OCI-LY7 (cell line): ENCODE measurements at places on chromosomes 4 and X.

DNA sequence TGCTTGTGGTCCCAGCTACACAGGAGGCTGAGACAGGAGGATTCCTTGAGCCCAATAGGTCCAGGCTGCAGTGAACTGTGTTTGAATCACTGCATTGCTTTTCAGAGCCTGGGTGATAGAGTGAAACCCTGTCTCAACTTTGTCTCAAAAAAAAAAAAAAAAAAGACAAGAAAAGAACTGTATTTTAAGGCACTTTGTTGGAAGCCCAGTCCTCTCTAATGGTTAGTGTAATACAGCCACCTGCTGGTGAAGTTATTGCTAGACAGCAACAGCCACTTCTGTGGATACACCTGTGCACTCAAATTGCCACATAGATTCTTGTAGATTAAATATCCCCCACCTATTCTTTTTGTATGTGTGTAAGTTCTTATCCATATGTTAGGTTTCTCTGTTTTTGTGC lies 10.1 kb upstream of the FGG start:
- DNase-seq: peak; percentile 66

DNA sequence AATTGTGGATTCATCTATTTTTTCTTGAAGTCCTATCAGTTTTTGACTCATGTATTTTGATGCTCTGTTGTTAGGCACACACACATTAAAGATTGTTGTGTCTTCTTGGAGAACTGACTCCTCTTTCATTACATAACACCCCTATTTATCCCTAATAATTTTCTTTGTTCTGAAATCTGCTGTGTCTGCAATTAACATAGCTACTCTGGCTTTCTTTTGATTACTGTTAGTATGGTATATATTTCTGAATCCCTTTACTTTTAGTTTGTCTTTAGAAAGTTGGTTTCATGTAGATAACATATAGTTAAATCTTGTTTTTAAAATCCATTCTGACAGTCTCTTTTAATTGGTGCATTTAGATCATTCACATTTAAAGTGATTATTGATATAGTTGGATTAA lies 5.1 kb upstream of the PJA1 start:
- no peak for DNase-seq

- DNase-seq: no peak
These were observed 69.1 kb downstream of the HS3ST1 start for GRCh38 chr4:11359591-11359990.

GRCh38 chr4:136002316-136002715 lies 1530.0 kb downstream of the PCDH18 start:
- DNase-seq: no peak

GRCh38 chr4:73575660-73576059 lies 44.6 kb downstream of the RASSF6 start:
- no peak for DNase-seq

- DNase-seq: peak; percentile 32
These were observed 162.8 kb downstream of the PPP1R2C start for GRCh38 chrX:42615161-42615563.

- DNase-seq: no peak
These were observed 56.9 kb downstream of the SERTM2 start for GRCh38 chrX:111568354-111568753.

- peak; percentile 42 for DNase-seq
These were observed 1.5 kb downstream of the ACSL1 start for GRCh38 chr4:184824081-184824775.

- DNase-seq: no peak
These were observed 48.4 kb downstream of the MTM1 start for GRCh38 chrX:150616863-150617198.

GRCh38 chr4:48369771-48370170 lies 28.4 kb downstream of the SLAIN2 start:
- no peak for DNase-seq

- no peak for DNase-seq
These were observed 44.9 kb upstream of the SLC25A31 start for GRCh38 chr4:127685292-127685691.

DNA sequence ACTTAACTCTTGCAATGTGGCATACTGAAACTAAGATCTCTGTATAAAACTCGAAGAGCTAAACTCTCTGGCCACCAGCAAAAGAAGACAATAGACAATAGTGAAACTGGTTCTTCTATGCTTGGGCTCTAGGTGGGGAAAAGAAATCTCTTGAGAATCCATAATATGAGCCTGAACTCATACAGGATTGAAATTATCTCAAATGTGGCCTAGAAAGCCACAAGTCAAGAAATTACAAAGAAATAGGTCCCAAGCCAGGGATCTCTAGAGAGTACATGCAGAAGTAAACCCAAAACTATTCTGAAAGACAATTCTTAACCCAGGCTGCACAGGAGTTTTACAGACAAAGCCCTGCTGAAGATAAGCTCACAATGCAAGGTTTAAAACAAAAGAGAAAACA lies 127.4 kb downstream of the ANAPC10 start:
- DNase-seq: no peak

DNA sequence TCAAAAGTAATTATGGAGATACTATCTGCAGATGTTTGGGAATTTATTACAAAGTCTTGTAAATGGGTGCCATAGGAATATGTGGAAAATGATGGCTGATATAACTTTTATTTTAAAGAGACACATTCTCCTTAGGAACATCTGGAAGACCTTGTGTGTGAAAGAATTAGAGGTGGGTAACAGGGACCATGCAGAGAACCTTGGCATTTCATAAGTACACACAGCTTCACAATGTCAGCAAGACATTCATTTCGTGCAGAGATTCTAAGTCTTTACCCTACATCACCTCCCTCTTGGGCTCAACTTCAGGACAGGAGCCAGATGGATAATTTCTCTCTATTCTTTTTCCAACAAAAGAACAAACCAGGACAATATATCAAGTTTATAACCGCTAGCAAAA lies 458.1 kb upstream of the INTU start:
- DNase-seq: no peak

DNA sequence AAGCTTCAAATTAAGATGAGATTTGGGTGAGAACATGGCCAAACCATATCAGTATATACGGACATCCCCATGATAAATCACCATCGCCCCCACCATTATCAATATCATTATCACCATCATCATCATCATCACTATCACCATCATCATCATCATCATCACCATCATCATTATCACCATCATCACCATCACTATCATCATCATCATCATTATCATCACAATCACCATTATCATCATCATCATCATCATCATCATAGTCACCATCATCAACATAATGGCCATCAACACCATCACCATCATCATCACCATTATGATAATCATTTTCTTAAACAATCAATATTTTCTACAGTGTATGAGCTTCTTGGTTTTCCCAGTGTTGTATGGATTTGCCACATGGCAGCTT lies 360.9 kb downstream of the NLGN4X start:
- DNase-seq: no peak

DNA sequence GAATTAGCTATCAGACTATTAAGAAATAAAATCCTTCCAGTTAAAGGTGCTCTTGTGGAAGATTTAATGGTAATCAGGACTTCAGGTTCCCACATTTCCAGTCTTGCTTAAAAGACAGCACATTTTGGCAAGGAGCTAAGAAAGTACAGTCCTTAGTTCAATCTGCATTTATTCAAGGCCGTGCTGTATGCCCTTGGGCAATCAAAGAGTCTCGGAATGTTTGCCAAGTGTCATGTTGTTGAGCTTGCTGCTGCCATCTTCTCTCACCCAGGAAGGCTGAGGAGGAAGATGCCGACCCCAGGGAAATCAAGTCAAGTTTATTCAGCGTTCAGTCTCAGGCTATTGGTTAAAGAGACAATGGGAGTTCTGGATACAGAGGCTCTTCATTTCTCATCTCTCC lies 388.1 kb upstream of the IGFBP7 start:
- no peak for DNase-seq

DNA sequence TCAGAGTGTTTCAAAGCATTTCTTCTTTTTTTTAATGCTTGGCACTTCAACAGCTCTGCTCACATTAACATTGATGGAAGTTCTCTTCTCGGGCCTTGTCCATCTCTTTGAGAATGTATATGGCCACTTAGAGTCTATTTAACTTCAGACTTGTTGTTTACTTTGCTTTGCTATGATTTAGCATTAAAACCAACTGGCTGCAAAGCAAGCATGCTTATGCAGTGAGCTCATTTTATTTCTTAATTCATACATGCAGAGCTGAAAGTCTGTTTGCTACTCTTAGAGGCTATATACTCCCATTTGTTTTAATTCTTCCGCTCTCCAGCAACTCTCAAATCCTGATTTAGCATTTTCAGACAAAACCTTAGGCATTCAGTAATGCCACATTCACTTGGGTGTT lies 107.6 kb upstream of the PACRGL start:
- DNase-seq: no peak

GRCh38 chrX:23756165-23756564 lies 13.1 kb upstream of the ACOT9 start:
- peak; percentile 73 for DNase-seq

DNA sequence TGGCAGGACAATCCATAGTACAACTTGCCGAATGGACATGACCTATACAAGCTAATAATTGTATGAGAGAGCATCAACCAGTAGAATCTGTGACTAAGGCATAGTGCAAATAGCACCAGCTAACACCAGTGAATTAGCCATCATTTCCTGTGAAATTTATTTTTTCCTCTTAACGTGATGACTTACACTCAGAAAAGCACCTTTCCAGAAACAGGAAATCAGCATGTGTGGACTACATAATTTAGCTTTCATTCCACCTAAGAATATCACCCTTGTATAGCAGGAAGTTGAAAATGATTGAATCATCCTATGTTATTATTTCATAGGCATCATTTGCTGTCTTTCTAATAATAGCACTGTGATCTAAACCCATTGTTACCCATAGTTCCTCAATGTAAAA lies 1393.4 kb upstream of the PCDH7 start:
- no peak for DNase-seq

- no peak for DNase-seq
These were observed 32.8 kb downstream of the HDAC8 start for GRCh38 chrX:72539822-72540221.

DNA sequence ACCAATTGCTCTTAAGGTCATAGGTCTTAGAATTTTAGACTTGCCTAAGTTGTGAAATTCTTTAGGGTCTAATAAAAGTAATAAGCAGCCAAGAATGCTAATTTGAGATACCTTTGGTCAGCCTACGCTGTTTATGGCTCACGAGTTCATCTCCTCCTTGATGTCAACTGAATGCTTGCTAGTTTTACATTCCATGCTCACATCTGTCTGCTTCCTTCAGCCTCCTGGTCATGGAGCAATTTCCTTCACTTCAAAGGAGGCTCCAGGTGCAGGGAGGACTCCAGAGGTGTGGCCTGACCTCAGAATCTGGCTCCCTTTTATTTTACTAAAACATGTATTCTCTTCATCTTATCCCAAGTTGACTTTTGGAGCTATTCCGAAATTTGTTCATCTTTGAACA lies 23.3 kb upstream of the LNX1 start:
- DNase-seq: peak; percentile 8

- DNase-seq: no peak
These were observed 63.6 kb upstream of the ATP8A1 start for GRCh38 chr4:42720533-42720932.

DNA sequence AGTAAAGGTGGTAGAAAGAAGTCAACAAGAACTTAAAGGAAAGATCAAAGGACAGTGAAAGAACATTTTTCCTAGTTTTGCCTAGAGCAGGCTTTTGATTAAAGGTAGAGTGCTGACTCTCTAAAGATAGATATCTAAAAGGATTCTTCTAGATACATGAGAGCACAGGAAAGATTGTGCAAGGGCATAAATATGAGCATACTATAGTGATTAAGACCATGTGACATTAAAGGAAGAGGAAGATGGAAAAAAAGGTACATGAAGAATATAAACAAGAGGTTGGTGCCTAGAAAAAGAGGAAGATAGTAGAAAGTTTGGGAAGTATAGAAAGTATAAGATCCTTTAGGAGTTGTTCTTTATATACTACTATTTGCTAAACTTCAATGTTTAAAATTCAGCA lies 26.1 kb upstream of the TET2 start:
- DNase-seq: no peak

GRCh38 chrX:15675490-15675921 lies 10.9 kb upstream of the CLTRN start:
- DNase-seq: peak; percentile 80

GRCh38 chr4:70833675-70834074 lies 6.0 kb downstream of the GRSF1 start:
- no peak for DNase-seq

GRCh38 chrX:20265726-20266681 lies 705 bp downstream of the RPS6KA3 start:
- DNase-seq: peak; percentile 48

GRCh38 chr4:157447195-157447594 lies 226.7 kb downstream of the GRIA2 start:
- DNase-seq: no peak

DNA sequence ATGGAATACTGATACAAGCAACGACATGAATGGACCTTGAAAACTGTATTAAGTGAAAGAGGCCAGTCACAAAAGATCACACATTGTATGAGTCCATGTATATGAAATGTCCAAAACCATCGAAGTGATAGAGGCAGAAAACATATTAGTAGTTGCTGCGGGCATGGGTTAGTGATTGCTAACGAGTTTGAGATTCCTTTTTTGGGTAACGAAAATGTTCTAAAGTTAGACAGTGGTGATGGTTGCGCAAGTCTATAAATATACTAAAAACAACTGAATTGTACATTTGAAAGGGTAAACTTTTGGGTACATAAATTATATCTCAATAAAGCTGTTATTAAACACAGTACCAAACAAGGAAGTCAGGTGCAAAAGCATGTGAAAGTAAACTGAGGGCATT lies 234.5 kb downstream of the FBXW7 start:
- no peak for DNase-seq

DNA sequence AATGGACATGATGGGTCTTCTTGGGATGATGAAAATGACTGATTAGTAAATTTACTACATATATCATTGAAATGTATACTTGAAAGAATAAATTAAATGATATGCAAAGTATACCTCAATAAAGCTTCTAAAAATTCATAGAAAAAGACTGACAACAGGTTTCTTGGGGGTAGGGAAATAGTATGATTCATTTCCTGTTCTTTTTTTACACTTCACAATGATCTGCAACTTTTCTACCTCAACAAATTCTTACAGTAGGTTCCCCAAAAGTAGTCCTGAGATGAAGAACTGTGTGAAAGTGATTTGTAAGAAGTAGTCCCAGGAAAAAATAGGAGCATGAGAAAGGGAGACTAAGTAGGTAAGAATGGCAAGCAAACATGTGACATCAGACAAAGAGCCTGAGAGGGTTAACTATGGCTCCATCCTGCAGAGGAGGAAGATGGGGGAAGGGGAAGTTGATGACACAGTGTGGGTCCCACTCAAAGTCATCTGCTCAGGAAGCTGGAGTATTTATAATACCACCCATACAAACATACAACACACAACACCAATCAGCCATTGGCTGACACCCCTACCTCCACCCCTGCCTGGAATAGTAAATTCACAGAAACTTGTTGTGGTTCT lies 73.9 kb downstream of the ARHGAP6 start:
- peak; percentile 1 for DNase-seq

DNA sequence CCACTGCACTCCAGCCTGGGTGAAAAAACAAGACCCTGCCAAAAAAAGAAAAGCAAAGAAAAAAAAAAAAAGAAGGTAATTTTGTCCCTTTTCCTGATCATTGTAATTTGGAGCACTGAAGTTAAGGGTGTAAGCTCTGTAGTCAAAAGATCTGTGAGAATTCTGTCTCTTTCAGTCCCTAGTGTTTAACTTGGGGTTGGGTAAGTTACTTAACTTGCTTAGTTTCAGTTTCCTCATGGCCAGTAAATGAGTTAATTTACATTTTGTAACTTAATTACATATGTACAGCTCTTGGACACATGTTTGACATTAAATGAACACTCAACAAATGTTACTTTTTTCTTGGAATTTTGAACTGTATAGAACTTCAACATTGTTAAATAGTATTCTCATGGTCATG lies 10.9 kb upstream of the UBE2K start:
- DNase-seq: no peak
